ENCODE measurements at places on chromosomes 5 and 9.

- DNase-seq, result no peak
These were observed 575.8 kb downstream of the CSNK1G3 start for GRCh38 chr5:124087752-124088151.

DNA sequence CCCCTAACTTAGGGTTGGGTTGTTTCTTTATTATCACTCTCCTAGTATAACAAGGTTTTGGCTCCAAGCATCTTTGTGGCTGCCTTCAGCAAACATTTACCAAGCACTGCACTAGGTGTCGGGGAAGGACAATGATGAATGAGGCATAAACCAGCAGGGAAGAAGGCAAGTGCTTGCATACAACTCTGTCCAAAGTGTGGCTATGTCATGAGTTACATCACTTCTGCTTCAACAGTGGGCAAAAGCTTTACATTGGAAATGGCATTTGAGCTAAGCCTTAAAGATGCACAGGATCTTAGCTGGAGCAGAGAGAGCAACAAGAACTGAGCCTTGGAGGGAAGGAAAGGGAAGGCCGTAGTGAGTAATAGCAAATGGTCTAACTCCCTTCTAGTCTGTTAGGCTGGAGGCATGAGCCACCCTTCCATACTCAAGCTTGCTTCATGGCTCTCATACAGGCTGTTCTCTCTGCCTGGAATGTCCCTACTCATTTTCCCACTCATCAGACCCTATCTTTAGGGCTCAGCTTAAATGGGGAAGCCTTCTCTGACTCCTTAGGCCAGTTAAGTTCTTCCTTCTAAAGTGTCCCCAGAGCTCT lies 121.8 kb downstream of the SEMA6A start:
- no peak for DNase-seq

GRCh38 chr5:37355161-37355560 lies 15.7 kb downstream of the NUP155 start:
- no peak for DNase-seq

DNA sequence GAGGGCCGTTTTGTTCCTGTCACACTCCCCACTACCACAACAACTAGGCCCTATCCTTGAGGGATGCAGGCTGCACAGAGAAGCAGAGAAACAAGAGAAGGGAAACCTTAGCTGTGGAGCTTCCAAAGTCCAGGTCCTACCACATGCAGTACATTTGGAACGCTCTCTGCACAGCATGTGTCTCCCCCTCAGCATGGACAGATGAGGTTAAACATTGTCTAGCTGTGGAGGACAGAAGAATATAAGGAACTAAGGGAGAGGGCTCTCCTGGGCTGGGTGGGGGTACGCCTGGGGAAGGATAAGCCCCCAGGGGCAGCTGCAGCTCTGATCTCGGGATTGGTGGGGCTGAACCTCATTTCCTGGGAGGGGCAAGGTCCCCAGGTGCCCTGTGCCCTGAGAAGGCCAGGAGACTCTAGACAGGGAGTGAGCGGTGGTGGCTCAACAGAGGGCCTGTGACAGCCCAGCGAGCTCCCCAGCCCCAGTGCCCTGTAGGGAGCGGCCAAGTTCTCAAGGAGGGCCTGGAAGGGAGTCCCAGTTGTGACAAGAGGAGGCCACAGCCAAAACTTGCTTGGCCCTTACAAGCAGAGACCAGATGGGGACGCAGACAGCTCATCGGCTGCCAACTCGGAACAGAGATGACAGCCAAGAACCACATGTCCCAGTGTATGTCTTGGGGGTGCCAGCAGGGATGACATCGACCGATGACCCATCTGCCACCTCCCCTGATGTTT lies 30.1 kb downstream of the TSPAN17 start:
- DNase-seq, result no peak

GRCh38 chr9:80070071-80070742 lies 498.4 kb downstream of the TLE4 start:
- DNase-seq, result no peak

DNA sequence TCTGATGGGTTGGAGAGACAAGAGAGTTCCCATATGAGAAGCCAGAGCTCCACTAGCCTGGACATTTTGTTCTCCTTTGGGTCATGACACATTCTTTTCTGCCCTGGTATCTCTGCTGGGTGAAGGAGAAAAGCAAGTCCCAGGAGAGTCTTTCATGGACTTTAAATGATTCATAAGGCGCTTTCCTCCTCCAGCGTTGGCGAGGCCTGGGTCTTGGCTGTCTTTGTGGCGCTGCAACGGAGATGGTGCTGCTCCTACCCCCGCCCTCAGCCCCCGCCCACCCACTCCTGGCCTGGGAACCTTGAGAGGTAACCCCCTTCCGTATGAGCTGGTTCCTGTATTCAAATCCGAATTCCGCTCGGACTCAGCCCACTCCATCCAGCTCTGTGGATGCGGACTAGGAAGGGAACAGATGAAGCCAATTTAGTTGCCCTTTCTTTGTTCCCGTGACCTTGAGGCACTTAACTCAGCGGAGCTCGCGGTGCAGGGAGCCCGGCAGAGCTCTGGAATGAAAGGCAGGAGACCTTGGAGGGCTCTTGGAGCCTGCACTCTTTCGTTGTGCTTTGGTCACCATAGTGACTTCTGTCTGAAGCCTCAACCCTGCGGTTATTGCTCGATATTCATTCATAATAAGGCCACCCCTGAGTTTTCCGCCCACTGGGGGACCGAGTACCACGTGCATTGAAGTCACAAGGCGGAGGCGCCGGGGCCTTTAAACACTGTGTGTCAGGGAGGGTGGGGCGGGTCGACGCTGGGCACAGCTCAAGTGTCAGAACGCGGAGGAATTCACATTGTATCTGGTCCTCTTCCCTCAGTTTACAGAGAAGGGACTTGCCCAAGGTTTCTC lies 14.0 kb upstream of the PWWP2A start:
- no peak for DNase-seq

DNA sequence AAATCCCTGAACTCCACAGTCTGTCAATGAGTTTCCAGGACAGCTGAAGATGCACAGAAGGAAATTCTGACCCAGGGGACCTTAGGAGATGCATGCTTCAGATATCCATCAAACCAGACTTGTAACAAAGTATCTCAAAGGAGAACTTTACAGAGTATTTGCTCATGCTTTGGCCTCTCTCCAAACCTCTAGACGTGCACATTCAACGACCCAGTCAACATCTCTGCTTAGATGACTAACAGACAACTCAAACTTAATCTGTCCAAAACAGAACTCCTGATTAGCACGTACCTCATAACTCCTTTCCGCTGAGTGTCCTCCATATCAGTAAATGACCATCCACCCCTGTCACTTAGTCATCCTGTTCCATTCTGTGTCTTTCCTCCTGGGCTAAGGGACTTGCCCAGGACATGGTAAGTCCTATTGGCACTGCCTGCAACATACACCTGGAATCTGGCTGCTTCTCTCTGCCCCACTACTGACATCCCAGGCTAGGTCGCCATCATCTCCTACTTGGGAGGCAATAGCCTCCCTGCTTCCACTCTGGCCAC lies 107.4 kb downstream of the LMNB1 start:
- no peak for DNase-seq

DNA sequence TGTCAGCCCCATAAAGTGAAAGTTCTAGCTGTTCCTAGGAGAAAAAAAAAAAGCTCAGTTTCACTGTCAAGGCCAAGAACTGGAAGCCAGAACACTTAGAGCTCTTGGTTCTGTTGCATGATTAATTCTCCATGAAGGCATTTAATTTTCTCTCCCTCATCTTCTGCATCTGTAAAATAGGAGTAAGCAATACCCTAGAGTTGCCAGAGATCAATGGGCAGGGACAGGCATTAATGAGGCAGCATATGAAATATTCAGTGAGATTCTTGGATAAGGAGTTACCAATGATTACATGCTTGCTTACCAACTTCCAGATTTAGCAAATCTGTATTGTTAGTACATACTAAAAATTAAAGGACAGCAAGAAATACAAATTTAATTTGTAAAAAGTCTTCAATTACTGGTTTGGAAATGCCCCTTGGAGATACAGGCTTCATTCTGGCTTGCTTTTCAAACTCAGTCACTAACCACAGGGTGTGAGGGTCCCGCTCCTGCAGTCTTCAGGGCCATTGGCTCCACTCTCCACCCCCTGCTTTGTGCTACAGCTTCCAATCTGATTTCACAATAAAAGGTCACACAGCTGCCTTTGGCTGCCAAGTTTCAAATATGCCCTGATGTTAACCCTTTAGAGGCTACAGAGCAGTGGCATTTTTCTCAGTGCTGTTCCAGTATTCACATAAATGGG lies 624.6 kb downstream of the BNC2 start:
- DNase-seq, result no peak

DNA sequence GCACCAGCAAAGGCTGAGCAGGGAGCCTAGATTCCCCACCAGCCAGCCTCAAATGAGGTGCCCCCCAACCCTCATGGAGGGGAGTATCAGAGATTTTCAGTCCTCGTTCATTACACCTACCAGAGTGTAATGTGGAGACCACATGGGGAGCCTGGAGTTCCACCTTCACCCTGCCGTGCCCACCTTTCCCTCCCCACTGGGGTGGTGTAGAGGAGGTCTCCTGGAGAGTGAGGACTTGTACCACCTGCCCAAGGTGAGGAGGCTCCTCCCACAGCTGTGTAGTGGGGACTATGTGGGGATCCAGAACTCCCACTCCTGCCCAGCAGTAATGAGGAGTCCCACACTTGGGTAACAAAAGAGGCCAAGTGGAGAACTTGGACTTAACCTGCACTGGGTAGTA lies 221.8 kb downstream of the SAXO1 start:
- no peak for DNase-seq
